Smooth muscle cell of the brain vasculature (primary cell): ENCODE measurements at places on chromosomes 13 and 19.
A peak's percentile ranks its signal among the peaks of the same experiment; 100 is the strongest.

- no peak for DNase-seq
Observed at GRCh38 chr13:32041429-32041828, 9.9 kb downstream of the FRY start.

- DNase-seq: no peak
Observed at GRCh38 chr13:50410921-50411746, 395.9 kb downstream of the KCNRG start.

DNA sequence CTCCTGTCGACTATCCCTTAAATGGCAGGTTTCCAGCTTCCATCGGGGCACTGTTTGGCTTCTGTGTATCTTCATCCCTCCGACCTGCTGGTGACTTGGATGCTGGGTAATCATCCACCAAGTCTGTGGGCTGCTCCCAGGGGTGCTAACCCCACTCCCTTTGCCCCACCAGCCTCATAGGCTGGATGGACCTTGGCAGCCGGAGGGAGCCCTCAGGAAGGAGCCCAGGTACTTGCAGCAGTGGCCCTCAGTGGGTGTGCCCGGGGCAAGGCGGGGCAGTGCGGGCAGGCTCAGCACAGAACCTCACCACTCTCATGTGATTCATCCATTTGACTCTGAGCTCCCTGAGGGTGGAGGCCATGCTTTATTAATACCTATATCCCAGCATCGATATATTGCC lies 27.4 kb upstream of the TUBGCP3 start:
- no peak for DNase-seq

DNA sequence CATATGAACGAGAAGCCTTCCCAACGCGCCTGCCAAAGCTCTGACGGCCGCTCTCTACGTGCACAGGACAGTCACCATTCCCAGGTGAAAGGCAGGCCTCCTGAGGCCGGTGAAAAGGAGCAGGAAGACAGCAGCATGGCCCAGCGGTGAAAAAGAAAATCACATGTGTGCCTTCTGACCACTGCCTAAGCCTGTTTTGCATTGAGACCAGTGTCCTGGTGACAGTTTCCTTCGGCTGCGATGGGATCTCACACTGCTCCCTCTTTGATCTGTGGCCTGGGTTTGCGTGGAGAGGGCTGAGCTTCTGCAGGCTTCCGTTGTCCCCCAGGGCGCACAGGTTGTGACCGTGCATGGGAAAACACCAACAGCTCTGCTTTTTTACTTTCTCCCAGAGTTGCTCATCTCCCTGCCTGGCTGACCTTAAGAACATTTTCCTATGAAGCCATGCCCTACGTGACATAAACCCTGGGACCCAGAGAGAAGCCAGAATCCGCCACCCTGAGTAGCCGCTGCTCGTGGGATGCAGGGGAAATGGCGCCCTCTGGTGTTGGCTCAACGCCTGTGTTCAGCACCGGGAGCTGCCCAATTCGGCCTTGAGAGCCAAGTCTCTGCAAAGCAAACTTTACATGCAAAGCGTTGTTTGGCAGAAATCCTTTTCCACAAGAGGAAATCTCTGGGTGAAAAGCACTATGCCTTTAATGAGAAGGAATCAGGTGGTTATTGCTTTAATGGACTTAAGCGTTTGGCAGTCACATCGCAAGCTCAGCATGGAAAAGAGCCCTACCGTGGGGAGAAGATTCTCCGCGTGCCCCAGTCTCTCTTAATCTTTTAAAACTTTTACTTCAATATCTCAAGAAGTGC lies 112.2 kb upstream of the GPR12 start:
- DNase-seq: peak; percentile 6

GRCh38 chr19:49447485-49448431 lies 3.9 kb downstream of the PIH1D1 start:
- no peak for DNase-seq

GRCh38 chr13:90455823-90456222 lies 891.7 kb upstream of the MIR17HG start:
- no peak for DNase-seq

DNA sequence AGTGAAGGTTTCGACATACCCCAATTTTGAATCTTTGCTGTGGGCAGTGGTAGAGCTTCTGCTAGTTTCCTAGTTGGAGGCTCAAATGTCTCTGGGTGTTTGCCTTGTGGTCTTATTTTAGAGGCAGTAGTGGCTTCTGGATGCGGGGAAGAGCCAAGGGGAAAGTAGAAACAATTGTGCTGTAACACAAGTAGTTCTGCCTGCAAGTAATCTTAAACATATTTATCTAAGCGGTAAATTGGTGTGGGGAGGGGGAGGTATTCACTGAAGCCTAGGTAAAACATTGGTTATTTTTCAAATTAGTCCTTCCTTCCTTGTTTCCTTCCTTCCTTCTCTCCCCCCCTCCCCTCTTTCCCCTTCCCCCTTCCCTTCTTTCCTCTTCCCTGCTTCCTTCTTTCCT lies at the start of gene PCDH20:
Gene PCDH20 (minus strand): TSS at position 101 of the 400 bp plus-strand sequence. CDS start 691 bp downstream, outside the sequence.
- DNase-seq: no peak

DNA sequence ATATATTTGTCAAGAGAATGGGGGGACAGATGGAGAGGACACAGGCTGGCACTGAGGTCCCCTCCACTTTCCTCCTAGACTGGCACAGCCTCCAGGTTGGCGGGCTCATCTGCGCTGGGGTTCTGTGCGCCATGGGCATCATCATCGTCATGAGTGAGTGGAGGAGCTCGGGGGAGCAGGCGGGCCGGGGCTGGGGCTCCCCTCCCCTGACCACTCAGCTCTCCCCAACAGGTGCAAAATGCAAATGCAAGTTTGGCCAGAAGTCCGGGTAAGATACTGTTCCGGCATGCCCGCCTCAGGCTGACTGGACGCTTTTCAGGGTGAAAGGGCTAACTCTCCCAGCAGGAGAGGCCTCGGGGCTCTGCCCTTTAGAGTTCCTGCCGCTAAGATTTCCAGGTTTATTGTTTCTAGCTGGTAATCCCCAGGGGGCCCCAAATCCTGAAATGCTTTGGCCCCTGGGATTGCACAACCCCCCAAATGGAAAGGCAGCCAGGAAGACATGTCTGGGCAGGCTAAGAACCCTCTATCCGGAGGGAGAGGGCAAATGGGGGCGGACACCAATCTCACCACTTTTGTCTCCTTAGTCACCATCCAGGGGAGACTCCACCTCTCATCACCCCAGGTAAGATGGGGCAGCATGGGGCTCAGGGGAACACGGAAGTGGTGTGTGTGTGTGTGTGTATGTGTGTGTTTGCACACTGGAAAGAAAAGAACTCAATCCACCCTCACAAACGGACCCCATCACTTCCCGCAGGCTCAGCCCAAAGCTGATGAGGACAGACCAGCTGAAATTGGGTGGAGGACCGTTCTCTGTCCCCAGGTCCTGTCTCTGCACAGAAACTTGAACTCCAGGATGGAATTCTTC lies 7.3 kb downstream of the FXYD3 start:
- DNase-seq: no peak

DNA sequence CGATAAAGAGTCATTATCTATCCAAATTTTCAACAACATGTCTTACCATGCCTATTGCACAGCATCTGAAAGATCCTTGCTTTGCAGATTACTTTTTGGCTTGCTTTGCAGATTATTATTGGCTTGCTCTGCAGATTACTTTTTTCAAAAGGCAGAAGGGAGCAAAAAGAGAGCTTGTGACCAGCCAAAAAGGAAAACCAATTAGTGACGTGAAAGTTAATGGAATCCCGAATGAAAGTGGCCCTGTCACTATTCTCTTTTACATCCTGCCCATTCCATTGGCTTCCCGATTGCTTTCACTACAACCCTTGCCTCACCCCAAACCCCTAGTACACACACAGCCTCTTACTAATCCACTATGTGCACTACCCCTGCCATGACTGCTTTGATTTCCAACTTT lies 81.3 kb downstream of the LHFPL6 start:
- no peak for DNase-seq

DNA sequence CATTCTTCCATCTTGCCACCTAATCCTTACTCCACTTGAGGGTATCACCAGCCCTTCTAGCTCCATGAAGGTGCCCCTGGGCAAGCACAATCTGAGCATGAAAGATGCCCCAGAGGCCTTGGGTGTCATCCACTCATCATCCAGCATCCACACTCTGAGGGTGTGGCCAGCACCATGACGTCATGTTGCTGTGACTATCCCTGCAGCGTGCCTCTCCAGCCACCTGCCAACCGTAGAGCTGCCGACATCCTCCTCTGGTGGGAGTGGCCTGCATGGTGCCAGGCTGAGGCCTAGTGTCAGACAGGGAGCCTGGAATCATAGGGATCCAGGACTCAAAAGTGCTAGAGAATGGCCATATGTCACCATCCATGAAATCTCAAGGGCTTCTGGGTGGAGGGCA lies 3.1 kb upstream of the KLK3 start:
- no peak for DNase-seq

DNA sequence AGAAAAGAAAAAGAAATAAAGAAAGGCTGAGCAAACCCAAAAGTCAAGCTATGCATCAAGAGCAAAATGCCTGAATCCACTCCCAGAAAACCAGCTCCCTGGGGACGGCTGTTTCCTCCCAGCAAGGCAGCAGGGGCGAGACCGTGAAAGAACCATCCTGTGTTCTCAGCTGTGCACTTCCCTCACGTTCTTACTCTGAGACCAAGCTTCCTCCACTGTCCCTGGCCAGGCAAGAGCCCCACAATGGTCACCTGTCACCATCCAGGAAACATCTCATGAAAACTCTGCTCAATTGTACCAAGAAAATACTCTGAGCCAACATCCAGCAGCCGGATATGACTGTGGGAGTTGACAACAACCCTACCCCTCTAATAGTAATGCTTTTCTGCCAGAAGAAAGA lies 22.9 kb downstream of the RAB20 start:
- no peak for DNase-seq

- no peak for DNase-seq
Observed at GRCh38 chr13:26909477-26909876, 148.9 kb upstream of the GPR12 start.

DNA sequence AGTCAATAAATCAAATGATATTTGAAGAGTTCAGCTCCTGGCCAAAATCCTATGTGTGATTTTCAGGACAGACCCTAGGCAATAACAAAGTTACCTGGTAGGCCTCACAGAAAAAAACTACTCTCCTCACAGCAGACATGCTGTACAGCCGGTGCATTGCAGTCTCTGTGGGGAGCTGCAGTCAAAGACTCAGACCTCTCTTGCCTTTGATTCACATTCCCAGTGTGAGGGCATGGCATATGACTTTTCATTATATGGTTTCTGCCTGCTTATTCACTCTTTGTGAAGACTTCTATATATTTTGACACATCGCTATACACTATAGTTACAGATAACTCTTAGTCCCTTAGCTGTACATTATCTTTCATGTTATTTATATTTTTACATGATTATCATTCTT lies 2684.3 kb upstream of the PCDH20 start:
- DNase-seq: no peak

GRCh38 chr13:46387064-46387851 lies at the start of gene RUBCNL:
Gene RUBCNL, minus strand, starts transcription at chr13:46387252. Its CDS starts 14,777 bp downstream, at chr13:46372475.
- no peak for DNase-seq

- DNase-seq: no peak
Observed at GRCh38 chr13:26964278-26965250, 204.0 kb upstream of the GPR12 start.

- no peak for DNase-seq
Observed at GRCh38 chr19:19420570-19421298, 15.3 kb downstream of the GATAD2A start.

- no peak for DNase-seq
Observed at GRCh38 chr13:40070357-40070756, 414.9 kb downstream of the COG6 start.

DNA sequence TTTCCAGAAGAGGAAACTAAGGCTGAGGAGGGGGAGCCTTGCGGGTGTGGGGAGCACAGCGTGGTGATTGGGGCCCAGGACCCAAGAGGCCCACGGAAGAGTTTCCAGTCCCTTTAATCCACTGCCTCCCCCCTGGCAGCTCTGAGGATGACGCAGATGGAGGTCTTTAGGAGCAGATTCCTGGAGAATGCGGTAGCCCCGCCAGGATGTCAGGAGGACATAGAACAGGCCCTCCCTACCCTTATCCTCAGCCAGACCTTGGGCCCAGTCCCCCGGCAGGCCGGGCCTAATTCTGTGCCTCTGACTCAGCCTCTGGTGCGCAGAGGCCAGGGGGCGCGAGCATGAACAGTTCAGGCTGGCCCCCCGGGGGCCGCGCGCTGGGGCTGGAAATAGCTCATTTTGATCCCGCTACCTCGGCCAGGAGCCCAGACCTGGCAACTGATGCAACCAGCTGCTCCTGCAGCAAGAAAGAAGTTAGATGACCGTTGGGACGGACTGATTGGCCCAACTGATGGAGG lies 461 bp upstream of the HSPB6 start:
- DNase-seq: peak; percentile 89

GRCh38 chr13:80649274-80649673 lies 308.3 kb upstream of the SPRY2 start:
- DNase-seq: no peak

DNA sequence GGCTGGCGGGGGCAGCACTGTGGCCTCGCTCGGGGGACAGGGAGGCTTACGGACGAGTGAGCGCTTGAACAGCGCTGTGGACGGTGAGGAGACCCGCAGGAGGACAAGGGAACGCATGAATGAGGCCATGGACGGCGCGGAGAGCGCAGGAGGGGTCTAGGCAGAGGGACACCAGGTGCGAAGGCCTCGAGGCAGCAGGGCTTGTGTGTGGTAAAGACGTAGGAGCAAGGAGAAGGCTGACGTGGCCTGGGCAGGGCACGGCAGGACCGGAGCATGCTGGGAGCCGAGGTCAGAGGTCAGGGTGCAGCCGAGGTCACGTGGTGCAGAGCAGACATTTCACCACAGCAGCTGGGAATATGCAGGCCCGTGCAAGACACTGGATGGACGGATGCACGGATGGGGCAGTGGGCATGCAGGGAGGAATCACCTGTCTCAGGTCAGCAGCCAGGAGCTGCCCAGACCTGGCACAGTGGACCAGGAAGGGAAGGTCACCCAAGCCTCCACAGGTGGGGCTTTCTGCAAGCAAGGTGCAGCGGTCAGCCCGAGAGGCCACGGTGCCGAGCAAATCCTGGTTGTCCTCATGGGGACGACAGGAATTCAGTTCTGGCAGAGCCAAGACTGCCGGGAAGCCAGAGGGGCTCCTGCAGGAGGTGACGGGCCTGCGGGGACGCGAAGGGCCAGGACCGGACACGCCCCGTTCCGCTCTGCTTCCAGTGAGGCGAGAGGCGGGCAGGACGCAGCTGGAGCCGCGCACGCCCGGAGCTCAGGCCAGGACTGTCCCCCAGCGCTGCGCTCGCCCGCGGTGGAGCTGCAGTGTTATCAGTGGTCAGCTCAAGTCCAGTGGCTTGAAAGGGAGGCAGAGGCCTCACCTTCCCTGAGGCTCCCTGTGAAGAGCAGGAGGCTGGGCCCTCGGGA lies 72.2 kb downstream of the RASA3 start:
- DNase-seq: no peak

DNA sequence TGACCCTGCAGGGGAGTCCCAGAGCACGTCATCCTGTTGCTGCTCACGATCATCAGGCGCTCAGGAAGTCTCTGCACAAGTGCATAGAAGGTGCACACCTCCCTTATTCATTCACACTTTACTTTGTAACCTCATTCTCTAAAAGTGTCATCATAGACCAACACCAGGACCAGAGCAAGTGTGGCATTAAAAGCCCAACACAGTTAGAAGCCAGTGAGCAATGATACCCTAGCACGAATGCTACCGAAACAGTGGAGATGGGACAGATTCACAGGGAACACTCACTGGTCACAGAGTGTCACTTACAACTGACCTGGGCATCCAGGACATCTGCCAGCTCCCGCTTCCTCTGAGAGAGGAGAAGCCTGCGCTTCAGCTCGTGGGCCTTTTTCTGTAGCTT lies 17.0 kb downstream of the HAUS8 start:
- DNase-seq: no peak

- no peak for DNase-seq
Observed at GRCh38 chr13:100443278-100443997, 145.2 kb downstream of the GGACT start.
